8988T (cell line): ENCODE measurements at places on chromosomes 6 and 20.

GRCh38 chr6:221531-222349, 70.5 kb upstream of the DUSP22 start:
- no peak for DNase-seq

GRCh38 chr6:3453413-3454272, 3.2 kb downstream of the SLC22A23 start:
- no peak for DNase-seq

GRCh38 chr6:36844232-36845170, 5.3 kb upstream of the CPNE5 start:
- no peak for DNase-seq

DNA sequence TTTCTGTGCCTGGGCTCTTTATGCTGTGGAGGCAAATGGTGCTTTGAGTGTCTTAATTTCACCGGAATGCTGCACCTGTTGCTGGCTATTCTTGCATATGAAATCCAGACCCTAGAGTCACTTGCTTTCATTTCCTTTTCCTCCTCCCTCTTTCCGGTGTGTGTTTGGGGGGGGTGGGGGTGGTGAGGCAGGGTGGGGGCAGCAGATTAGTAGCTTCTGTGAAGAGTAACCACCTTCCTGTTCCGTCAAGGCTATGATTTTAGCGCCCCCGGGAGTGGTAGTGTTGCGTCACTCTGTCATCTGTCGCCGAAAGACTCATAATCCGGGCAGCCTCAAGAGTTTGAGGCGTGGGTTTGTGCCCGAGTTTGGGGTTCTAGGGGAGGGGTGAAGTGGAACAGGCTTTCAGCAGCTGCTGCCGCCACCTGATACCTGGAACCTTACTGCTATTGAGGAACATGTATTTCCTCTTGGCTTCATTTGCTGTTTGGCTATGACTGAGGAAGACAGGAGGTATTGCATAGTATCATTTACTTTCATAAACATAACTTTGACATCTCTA, 49.1 kb downstream of the UTRN start:
- no peak for DNase-seq

GRCh38 chr6:143802833-143803565, 40.1 kb upstream of the LTV1 start:
- no peak for DNase-seq

DNA sequence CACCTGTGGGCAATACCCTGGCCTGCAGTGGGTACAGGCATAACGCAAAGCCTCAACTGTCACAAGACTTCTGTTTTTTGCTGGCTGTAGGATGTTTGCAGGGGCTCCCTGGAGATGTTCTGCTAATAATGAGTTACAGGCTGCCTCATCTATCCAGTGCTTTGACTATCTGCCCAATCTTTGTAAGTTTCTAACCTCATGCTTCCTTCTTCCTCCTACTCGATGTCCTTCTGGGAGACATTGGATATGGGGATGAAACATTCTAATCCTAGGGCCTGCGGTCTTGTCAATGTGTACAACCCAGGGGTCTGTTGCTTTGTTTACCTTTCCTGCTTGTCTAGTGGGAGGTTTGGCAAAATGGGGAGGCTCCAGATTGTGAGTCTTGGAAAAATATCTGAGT, 136.8 kb upstream of the TCF21 start:
- no peak for DNase-seq

DNA sequence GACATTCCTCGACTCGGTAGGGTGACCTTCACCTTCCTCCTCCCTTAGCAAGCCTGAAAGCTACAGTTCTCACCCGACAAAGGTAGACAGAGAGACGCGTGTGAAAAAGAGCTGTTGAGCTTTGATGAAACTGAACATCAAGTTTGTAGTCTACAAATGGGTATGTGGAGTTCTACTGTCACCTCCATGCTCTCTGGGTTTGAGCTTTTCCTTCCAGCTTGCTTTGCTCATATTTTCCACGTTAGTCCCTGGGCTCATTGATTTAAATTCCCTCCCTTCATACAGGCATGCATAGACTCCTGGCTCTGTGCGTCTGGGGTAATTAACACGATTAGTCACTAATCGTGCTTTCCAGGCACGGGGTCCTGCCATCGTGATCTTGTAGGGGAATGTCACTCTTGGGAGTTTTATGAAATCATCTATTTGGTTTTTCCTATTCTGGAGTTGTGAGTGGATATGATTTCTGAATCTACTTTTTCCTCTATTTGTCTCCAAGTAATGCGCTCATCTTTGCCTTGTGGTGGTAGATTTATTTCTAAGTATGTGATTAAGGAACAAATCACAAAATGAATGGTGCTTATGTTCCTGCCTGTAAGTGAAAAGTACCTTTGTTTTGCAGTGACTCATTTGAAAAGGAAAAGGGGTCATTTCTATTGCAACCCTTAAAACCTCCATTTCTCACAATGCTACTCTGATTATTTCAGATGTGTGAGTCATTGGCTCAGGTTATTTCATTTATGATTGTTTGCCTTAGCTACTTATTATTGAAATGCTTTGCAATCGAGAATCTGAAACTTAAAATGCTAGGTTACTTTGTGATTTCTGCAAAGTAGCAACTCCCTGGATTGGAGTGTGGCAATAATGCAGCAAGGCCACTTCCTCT, 154.6 kb downstream of the ZDHHC14 start:
- no peak for DNase-seq

DNA sequence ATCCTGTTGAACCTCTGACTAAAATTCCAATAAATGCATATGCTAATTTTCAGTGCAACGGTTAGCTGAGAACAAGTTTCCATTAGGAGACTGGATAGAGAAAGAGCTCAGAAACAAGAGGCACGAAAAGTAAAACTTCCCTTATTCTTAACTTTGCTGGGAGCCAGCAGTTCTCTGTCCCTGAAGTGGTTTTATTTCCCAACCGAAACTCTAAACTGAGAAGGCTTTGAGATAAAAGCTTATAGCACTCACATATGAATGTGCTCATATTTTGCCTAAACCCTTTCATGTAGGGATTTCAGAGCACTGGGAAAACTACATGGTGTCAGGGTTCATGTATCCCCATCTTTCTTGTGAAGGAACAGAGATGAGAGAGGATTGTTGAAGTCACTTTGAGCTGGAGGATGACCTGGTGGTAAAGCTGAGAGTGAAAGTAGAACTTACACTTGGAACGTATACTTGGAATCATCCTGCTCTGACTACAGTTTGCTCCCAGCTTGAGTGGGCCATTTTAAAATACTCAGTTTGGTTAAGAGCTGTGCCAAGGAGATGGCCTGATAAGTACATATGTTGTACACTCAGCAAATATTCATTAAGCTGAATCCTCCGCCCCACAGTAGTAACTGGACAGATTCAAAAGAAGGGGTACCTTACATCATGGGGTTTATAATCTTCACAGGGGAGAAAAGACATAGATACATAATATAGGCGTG, 324.2 kb upstream of the CNR1 start:
- DNase-seq = no peak

DNA sequence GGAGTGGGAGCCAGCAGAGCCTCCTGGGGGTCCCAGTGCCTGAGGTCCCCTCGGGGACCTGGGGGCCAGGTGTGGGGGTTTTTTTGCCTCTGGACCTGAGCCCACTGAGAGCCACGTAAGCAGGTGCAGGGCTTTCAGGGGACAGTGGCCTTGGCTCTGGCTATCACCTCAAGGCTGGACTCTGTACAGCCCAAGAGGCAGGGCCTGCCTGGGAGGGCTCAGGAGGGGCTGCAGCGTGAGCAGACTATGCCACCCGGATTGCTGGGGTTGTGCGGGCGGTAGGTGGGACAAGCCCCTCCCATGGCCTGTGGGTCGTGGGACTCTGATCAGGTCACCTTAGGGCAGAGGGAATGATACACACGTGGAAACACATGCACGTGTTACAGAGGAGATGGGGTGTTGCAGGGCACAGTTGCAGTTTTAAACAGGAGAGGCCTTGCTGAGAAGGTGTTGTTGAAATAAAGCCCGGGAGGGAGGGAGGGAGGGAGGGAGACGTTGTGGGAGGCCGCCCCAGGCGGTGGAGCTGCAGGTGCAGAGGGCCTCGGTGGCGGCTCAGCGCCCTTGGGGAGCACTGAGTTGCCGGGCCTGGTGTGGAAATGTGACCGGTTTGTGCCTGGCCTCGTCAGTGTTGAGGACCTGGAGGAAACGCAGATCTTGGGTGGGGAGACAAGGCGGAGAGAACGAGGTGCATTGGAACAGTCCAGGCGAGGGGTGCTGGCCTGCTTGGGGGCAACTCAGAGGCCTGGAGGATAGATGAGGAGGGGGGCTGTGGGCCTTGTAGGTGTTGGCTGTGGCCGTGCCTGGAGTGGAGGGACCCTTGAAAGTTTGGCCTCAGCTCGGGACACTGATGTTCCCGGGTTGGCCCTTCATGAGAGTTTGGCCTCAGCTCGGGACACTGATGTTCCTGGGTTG, 2.3 kb downstream of the TCEA2 start:
- no peak for DNase-seq

DNA sequence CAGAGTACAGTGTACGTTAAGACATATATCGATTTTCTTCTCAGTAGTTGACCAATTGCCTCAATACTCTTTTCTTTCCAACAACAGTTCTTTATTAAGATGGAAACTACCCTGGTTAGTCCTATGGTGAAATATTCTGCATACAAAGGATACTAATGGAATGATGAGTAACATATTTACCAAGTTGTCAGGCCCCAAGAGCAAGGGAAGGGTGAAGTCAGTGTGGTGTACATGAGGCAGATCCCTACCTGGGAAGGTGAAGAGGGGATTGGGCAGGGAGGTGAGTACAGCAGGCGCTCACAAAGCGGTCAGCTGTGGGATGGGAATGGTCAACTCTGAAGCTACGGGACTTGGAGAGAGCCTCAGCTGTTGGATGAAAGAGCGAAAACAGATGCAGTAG, 29.7 kb downstream of the GJA1 start:
- DNase-seq = no peak

- DNase-seq = no peak
These were observed 38.6 kb upstream of the FABP7 start for GRCh38 chr6:122740936-122741335.

DNA sequence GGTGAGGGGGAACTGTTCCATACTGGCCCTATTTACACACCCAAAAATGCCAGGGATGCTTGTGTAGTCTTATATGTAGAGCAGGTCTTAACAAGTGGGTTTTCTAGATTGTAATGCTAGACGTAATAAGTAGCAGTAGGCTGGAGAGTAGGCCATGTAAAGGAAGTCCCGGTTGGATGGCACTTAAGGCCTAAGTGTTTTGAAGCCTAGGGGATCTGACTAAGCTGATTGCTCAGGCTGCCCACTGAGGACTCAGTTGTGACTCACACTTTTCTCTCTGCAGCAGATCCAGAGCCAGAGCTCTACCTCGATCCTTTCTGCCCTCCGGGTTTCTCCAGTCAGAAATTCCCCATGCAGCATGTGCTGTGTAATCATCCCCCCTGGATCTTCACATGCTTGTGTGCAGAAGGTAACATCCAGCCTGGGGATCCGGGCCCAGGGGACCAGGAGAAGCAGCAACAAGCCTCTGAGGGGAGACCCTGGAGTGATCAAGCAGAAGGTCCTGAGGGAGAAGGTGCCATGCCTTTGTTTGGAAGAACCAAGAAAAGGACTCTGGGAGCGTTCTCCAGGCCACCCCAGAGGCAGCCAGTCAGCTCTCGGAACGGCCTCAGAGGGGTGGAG, 26.6 kb downstream of the ZNF133 start:
- DNase-seq = peak; percentile 48

DNA sequence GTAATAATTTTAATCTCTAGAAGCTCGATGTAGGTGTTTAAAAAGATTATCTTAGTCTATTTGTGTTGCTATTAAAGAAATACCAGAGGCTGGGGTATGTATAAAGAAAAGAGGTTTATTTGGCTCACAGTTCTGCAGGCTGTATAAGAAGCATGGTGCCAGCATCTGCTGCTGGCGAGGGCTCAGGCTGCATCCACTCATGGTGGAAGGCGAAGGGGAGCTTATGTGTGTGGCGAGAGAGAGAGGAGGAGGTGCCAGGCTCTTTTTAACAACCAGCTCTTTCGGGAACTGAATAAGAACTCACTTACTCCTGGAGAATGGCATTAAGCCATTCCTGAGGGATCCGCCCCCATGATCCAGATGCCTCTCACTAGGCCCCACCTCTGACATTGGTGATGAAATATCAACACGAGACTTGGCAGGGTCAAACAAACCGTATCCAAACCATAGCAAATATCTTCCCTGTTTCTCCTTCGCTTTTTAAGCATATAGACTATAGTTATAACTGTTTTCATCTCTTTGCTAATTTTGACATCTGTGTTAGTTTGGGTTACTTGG, 24.5 kb downstream of the CHMP4B start:
- no peak for DNase-seq

- no peak for DNase-seq
These were observed 179.8 kb downstream of the HAO1 start for GRCh38 chr20:7760247-7761031.

GRCh38 chr20:58677808-58678207, 14.8 kb upstream of the NPEPL1 start:
- no peak for DNase-seq

GRCh38 chr20:61437280-61438206, 185.5 kb downstream of the CDH4 start:
- DNase-seq = no peak

DNA sequence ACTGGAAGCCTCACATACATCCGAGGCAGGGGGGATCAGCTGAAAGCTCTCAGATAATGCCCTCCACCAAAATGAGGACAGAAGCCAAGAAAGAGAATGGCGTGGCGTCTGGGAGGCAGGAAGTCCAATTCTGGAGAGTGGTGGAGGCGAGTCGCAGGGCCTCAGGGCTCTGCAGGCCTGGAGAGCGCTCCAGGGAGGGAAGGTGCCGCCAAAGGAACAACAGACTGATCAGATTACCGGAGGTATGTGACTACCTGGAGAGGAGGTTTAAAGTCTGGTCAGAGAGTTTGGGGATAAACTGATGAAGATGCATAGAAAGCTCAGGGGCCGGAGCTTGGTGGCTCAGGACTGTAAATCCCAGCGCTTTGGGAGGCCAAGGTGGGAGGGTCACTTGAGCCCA, 11.2 kb upstream of the IP6K3 start:
- DNase-seq = no peak

DNA sequence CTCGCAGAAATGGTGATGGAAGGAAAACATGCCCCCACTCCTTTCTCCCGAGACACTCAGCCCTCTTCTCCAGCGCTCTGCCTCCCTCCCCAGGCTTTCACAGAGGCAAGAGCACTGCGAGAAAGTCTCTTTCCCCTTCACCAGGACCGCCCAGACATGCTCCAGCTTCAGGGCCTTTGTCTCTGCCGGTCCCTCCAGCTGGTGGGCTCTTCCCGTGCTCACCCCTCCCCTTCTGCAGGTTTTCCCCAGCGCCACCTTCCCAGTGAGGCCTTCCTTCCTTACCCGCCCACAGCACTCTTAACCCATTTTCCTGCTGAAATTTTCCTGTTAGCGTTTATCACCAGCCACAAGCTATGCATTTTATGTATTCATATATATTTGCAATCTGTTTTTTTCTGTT, 86.2 kb downstream of the TFAP2C start:
- no peak for DNase-seq

- DNase-seq = no peak
These were observed 319.1 kb downstream of the ARHGAP18 start for GRCh38 chr6:129390900-129391299.
